ENCODE measurements at places on chromosomes 5 and 9.

- DNase-seq: no peak
Observed at GRCh38 chr5:127656825-127657224, 7.9 kb downstream of the CTXN3 start.

DNA sequence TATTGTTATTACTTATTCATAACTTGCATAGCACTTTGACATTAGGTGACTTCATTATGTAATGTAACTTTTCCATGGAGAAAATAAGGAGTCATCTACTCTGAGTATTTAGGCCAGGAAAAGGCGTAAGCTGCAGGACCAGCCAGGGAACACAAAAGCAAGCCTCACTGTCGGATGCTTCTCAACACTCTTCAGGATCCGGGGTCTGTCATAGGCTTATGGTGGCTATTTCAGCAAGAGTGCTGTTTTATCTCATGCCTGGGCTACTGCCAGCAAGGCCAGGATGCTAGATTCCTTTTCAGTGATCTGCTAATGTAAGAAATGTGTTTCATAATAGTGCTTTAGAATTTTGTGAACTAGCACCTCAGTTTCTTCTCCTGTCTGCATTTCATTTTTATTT lies 162.4 kb downstream of the CHSY3 start:
- no peak for DNase-seq

- no peak for DNase-seq
Observed at GRCh38 chr5:127684726-127685467, 18.3 kb upstream of the CCDC192 start.

- DNase-seq: no peak
Observed at GRCh38 chr9:35712762-35713400, 19.1 kb downstream of the TLN1 start.

DNA sequence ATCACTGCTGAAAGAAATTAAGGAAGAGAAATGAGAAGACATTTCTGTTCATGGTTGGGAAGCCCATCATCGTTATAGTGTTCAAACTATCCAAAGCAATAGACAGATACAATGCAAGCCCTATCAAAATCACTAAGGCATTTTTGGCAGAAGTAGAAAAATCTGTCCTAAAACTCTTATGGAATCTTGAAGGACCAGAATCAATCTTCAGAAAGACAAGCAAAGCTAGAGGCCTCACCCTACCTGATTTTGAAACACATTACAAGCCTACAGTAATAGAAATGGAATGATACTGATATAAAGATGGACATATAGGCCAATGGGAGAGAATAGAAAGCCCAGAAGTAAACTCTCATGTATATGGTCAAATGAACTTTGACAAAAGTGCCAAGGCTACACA lies 4.9 kb upstream of the IFNA21 start:
- no peak for DNase-seq

DNA sequence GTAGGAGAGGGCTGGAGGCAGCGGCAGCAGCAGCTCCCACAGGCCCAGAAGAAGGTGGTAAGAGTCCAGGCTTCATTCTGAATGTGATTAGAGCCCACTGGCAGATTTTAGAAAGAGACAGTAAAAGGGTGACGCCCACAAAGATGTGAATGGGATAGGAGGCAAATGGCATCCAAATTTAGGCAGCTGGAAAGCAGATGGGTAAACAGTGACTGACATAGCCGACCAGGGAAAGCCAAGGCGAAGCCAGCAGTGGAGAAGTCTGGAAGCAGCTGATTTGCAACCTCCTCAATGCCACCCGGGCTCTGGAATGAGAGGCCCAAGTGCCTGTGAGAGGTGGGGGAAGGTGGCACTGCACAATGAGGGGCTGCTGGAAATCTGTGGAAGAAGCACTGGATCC lies 103.3 kb downstream of the C5orf15 start:
- no peak for DNase-seq

DNA sequence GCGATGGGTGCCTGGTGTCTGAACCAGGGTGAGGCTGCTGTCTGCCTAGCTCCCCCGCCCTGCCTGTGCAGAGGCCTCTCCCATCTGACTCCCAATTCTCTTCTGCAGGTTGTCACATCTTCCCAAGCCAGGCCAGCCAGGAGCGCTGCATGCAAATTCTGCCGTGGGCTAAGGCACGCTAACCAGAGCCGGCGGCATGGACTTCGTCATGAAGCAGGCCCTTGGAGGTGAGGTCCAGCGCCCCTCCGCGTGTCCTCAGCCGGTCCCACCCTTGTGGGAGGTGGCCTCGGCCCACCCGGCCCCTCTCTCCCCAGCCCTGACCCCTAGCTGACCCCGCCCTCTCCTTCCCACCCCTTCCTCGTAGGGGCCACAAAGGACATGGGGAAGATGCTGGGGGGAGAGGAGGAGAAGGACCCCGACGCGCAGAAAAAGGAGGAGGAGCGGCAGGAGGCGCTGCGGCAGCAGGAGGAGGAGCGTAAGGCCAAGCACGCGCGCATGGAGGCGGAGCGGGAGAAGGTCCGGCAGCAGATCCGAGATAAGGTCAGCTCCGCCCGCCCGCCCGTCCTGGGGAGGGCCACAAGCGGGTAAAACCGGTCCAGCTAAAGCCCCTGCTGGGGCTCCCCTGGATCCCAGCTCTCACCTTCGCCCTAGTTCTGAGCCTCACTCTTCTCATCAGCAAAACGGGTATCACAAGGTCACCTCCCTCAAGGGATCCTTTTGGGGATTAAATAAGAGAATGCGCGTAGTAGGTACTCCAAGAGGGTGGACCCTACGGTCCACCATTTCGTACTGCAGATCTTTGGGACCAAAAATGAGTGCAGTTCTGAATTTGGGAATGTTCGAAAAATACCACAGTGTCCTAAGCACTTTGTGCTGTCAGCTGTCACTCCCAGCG lies 7.4 kb downstream of the CPLX2 start:
- no peak for DNase-seq

DNA sequence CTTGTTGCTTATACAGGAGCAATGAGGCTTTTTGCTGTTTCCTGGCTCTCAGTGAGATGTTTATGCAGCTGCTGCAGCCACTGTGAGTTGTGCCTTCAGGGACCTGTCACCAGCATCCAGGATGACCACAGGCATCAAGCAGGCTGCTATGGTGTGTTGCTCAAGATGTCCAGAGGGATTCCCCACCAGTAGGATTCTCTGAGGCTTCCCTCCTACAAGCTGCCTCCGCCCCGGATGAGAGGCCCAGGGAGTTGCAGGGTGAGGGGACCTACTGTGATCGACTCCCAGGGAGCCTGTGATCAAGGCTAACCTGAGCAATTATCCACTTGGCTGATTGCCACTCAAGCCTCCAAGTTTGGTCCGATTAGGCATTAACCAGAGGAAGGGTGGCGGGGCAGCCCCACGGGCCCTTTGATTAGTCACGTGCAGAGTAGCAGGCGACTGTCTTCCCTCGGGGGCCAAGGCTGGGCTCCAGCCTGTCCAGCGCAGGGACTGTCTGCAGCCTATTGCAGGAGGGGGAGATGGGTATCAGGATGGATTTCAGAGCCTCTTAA lies 1.8 kb upstream of the FAT2 start:
- DNase-seq: no peak

DNA sequence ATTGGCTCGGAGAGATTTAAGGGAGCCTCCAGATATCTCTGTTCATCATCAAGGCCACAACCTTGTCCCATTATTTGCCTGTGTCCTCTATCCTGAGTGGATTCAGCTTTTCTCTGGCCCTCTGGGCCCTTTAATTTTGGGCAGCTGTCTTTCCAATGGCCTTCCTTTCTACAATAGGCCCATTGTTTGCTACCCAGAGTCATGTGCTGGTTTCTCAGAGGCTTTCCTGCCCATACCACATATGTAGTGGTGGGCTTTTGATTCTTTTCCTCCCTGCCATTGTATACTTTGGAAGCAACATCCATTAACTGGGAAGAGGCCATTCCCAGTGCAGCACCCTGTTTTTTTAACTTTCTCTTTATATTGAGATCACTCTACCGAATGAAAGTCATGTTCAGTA lies 233.9 kb upstream of the SGCD start:
- DNase-seq: no peak
